ENCODE measurements at places on chromosomes 4 and X.

DNA sequence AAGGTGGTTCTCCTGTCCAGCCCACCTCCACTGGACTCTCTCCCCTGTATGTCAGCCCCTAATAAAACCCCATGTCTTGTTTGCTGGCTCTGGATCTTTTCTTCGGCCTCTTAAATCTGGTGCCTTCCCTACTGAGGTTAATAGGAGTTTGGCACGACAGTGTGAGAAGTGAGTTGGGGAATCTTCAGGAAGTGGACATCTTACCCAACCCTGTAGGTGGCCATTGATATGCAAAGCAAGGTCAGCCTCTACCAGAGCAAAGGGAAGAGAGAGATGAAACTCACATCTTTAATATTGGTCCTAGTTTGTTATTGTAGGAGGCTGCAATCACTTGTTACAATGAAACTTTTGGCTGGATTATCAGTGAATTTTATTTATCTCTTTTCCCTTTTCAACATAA lies 111.7 kb downstream of the CHRDL1 start:
- no peak for DNase-seq

DNA sequence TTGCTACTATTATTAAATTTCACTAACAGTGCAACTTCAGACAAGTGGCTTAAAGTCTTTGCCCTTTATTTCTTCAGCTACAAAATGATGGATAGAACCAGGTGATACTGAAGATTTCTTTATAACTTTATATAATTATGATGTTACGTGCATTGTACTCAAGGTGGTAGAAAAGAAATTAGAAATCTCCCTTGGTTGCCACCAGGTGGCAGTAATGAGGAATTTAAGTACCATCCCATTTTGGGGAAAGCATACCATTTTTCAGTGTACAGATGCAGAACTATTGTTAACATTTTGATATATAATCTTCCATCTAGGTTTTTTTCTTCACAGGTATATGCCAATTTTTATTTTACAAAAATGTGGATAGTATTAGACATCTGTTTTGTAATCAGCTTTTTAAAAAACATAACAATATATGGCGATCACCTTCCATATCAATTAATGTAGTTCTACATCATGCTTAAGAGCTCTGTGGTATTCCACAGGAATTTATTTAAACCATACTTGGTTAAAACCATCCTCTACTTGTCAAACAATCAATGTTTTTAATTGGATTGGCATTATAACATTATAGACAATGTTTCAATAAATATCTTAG lies 37.7 kb upstream of the RAB33B start:
- peak; percentile 15 for DNase-seq

DNA sequence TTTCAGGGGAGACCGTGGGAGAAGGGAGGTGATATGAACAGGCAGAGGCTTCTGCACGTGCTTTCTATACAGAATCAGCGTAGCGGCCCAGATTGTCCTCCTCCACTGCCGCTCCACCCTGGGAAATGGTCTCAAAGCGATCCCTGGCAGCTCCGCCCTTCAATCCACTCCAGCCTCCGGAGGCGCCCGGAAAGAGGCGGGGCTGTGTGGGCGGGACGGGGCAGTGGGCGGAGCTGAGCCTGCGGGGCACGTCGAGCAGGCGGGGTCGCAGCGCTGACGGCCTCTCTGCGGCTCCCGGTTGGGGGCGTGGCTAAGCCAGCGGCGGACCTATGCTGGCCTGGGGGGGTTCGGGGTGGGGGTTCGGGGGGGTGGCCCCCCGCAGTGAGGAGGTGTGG lies 210 bp upstream of the SMIM10L2A start:
- DNase-seq: peak; percentile 62

GRCh38 chr4:177178246-177178645 lies 131.4 kb upstream of the NEIL3 start:
- DNase-seq: no peak

GRCh38 chrX:68627986-68628385 lies 19.5 kb upstream of the STARD8 start:
- no peak for DNase-seq

- DNase-seq: peak; percentile 21
Observed at GRCh38 chr4:183758061-183758757, 99.1 kb downstream of the TRAPPC11 start.

DNA sequence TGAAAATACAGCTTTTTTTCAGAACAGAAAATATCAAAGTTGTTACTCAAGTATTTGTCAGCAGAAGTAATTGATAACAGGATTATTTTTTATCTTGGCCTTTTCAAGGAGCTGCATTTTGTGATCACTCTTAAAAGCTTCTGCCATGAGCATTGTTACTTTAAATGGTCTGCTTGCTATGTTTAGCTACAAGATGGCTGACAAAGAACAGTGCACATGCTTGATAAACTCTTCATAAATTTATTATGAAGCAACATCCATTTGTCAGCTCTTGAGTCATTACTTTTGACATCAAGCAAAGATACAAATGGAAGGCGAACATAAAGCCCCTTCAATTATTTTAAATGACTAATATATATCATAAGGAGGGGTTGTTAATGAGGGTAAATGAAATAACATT lies 205.4 kb upstream of the RPS6KA3 start:
- no peak for DNase-seq

- no peak for DNase-seq
Observed at GRCh38 chr4:17285747-17286146, 226.1 kb downstream of the QDPR start.

GRCh38 chrX:71215338-71215912 lies 7.6 kb upstream of the GJB1 start:
- no peak for DNase-seq

- DNase-seq: no peak
Observed at GRCh38 chrX:21989384-21989783, 42.7 kb upstream of the PHEX start.

DNA sequence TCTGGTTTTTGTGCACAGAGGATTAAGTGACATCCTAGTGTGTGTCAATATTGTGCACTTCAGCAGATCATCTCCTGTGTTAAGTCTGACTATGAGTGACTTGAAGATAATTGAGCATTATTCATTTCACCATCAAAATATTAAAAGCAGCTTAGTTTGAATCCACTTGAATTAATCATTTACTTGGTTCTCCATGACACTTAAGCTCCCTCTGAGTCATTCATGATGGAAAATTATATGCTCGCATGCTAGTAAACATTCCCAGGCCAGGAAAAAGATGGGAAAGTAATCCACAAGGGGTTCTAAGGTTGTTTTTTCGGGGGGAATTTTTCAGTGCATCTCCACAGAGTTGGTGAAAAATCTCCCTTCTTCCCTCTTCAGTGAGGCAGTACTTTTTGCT lies 97.2 kb upstream of the EOLA2 start:
- no peak for DNase-seq

DNA sequence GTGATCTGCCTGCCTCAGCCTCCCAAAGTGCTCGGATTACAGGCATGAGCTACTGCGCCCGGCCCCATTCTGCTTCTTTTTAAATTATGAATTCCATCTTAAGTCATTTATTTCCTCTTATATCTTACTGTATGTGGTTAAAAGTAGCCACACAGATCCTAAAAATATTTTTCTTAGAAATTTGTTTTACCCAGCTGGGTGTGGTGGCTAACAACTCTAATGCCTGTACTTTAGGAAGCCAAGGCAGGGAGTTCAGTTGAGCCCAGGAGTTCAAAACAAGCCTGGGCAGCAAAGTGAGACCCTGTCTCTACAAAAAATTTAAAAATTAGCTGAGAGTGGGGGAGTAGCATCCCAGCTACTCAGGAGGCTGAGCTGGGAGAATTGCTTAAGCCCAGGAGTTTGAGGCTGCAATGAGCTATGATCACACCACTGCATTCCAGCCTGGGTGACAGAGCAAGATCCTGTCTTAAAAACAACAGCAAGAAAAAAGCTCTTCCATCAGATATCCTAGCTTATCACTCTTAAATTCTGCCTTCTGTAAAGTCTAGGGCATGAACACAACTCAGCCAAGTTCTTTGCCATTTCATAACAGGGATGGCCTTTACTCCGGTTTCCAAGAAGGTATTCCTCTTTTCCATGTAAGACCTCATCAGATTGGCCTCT lies 15.1 kb upstream of the AFF1 start:
- no peak for DNase-seq

DNA sequence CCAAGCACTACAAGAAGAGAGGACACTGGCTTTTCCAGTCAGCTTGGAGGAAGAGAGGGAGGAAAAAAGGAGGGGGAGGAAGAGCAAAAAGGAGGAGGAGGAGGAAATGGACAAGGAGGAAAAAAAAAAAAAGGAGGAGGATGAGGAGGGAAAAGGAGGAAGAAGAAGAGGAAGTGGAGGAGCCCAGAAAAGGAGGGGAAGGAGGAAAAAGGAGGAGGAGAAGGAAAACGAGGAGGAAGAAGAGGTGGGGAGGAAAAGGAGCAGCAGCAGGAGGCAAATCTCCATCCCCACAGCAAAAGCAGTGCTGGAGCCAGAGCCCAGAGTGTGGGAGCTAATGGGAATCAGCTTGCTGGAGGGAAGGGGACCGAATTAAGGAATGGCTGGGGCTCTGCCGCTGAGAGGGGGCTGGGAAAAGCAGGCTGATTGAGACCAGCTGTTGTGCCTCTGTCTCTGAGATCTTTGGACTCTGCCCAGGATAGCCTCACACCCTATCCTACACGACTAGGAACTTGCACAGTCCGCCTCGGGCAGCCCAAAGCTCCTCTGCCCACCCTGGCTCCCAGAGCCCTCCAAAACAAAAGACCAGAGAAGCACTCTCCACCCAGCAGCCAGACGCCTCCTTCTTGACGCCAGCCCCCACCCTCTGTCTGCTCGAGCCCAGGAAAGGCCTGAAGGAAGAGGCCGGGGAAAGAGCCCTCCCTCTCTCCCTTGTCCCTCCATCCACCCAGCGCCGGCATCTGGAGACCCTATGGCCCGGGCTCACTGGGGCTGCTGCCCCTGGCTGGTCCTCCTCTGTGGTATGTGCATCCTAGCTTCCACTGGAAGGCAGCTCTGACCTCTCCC lies at the start of gene XPNPEP2:
Gene XPNPEP2, plus strand, starts transcription at position 514 of the 843 bp plus-strand sequence. Its CDS starts 235 bp downstream, at position 749.
- DNase-seq: no peak

- DNase-seq: no peak
Observed at GRCh38 chr4:64598066-64598465, 188.8 kb upstream of the TECRL start.

DNA sequence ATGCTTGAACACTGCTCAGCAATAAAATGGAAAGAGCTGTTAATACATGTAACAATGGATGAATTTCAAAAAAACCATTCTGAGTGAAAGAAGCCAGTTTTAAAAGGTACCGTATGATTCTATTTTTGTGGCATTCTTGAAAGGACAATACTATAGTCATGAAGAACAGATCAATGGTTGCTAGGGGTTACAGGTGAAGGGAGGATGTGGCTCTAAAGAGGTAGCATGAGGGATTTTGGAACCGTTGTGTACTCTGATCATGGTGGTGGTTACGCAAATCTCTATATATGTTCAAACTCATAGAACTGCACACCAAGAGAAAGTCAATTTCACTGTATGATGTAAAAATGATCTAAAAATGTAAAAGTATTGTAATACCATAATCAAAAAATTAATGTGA lies 40.0 kb upstream of the CTAG2 start:
- DNase-seq: no peak

DNA sequence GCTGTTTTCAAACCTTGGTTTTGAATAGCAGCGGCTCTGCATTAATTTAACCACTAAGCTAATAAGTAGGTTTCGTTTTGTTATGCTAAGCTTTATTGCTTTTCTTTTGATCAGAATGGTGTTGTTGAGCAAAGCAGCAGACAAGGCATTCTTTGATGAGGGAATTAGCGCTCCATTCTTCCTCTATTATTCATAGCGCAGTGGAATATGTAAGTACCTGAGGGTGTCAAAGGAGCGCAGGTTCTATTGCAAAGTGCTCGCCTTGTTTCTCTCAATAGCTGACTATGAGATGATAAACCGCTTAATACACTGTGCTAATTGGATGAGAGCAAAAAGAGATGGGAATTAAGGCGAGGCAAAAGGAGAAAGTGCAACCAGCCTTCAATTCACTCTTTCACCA lies 16.3 kb downstream of the ARX start:
- DNase-seq: no peak

DNA sequence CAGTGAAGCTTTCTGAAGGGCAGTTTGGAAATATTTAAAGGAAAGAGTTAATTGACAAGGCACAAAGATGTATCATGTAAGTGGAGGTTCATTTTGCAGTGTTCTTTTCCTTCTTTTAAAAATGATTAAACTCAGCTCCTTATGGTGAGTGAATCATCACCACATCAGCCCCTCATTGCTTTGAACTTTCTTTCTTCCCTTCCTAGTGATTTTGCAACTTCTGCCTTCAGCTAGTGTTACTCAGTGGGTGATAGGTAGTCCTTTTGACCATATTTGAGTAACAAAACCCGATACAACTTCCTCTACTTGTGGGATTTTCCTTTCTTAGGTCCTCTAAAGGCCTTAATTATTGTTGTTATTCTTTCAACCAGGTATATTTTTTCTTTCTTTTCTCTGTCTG lies 8.2 kb downstream of the ZCCHC4 start:
- DNase-seq: no peak

DNA sequence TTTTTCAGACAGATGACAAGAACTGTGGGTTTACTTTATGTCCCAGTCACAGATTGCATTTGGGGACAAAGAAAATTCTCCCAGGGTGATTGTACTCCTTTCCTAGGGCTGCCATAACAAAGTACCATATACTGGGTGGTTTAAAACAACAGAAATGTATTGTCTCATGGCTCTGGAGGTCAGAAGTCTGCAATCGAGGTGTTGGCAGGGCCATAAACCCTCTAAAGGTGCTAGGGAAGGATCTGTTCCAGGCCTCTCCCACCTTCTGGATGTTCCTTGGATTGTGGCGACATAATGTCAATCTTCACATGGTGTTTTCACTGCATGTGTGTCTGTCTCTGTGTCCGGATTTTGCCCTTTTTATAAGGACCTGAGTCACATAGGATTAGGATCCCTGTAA lies 12.3 kb downstream of the GEMIN8 start:
- no peak for DNase-seq

DNA sequence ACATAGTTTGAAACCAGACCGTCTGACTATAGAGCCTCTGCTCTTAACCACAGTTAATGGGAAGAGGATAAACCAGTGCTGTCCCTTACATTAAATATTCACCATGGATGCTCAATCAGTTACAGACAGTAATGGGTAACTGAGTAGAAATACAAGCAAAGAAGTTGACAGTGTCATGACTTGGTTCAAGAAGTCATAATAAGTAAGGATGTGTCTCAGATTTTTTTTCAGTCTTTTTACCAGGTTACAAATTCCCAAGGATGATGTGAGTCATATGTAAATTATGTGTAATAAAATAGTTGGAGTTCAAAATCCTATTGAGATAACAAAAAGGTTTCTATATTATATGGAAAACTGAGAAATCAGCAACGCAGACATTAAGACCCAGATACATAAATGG lies 31.1 kb downstream of the ZCCHC4 start:
- DNase-seq: no peak

GRCh38 chr4:66266035-66266434 lies 595.7 kb upstream of the EPHA5 start:
- DNase-seq: no peak

DNA sequence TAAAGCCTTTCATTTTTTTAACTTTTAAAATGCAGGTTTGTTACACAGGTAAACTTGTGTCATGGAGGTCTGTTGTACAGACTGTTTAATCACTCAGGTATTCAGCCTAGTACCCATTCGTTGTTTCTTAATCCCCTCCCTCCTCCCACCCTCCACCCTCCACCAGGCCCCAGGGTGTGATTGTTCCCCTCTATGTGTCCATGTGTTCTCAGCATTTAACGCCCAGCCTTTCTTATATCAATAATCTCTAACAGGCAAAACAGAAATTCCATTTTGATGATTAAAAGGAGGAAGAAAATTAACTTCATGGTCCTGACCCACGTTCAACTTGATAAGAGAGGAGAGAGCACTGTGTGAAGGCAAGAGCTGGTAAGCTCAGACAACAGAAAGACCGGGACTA lies 75.1 kb downstream of the TSPAN5 start:
- DNase-seq: no peak

- DNase-seq: no peak
Observed at GRCh38 chrX:44828008-44828605, 15.7 kb upstream of the DUSP21 start.

Measured in CMK (cell line).